ENCODE measurements at places on chromosomes 12 and 14.

DNA sequence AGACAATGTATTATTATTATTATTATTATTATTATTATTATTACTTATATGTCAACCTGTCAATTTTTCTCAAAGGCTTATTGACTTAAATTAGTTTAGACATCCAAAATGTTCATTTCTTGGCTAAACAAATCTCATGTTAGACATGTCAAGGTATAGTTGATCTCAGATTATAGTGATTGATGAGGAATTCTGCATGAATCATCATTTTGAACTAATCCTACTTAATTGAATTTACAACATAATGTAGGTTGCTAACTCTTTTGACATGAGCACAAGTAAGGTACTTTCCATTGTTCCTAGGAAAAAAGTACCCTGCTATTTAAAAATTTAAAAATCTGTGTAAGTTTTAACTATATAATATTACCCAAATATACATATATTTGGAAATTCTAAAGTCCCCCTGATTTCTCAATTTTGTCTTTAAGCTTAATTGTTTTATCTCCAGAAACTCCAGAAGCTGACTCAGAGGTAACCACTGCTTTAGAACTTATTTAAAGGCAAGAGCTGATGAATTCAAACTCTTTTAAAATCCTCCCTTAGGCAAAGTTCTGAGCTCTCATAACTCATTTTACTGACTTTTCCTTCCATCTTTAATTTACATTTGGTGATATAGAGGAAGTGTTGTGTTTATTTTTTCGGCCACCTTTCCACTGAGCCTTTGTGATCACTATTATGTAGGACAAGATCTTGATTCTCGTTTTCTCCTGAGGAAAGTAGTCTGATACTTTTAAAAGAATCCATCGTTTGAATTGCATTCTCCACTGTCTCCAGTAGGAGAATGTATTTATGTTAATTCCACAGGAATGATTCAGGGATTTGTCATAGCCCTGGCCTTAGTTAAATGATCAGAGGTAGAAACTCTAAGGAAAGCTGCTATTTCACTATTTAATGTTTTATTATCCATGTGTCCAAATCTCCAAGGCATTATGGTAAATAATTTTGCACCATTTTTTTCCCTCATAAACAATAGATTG lies 1304.5 kb downstream of the AACS start:
- no peak for DNase-seq

GRCh38 chr12:98370976-98371375 lies 144.4 kb upstream of the TMPO start:
- DNase-seq = no peak

GRCh38 chr12:78338054-78338785 lies 507.5 kb downstream of the NAV3 start:
- no peak for DNase-seq

GRCh38 chr14:90419200-90419599 lies 22.4 kb downstream of the CALM1 start:
- peak; percentile 96 for DNase-seq

DNA sequence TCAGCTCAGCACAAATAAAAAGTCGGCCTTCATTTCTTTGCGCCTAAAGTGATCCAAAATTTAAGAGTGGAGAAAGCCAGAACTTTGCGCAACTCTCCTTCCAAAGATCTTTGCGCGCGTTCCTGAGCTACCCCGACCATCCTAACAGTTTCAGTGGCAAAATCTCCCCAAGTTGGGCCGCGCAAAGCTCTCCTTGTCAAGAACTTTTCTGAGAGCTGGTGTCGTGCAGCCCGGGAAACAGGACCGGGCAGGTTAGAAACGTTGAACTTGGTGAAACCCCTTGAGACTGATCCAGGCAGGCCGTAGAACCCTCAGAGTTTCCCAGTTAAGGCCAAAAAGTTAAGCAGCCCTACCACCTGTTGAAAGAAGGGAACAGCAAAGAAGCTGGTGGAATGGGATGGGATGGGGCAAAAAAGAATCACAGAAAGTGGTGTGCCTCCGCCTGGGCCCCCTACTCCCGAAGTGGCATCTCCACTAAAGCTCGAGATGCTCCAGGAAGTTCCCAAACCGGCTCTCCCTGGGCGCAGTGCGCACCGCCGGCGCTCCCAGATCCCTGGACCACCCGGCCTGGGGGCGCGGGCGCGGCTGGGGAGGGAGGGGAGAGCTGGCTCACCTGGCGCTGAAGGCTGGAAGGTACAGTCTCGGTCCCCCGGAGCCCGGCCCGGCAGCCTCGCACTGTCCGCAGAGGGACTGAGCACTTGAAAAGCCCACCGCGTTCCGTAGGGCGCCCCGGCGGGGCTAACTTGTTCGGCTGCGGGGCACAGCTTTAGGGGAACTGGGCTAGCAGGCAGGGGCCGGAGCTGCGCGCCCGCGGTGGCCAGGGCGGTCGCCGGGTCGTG lies 768 bp downstream of the DBX2 start:
- DNase-seq = no peak

DNA sequence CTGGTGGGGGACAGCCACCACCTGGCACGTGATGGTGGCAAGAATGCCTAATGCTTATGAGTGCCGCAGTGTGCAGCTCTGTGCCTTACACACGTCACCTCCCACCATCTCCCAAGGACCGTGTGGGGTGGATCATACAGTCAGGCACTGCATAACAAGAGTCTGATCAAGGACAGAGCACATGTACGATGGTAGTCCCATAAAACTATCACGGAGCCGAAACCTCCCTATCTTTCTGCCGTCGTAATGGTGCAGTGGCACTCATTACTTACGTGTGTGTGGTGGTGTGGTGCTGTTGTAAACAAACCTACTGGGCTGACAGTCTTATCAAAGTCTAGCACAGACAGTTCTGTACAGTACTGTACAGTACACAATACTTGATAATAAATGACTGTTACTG lies 89.3 kb downstream of the CACNA1C start:
- no peak for DNase-seq

GRCh38 chr12:13594731-13595514 lies 386.5 kb downstream of the GRIN2B start:
- no peak for DNase-seq

GRCh38 chr14:104286086-104286485 lies 147.7 kb downstream of the KIF26A start:
- DNase-seq = no peak

Data from epithelial cell of proximal tubule (primary cell).